ENCODE measurements at places on chromosomes 2 and 18.
A peak's percentile ranks its signal among the peaks of the same experiment; 100 is the strongest.

- no peaks in the 10 kb centered on the region for H3K36me3 ChIP-seq
- no peak overlapping the region for H3K4me3 ChIP-seq
- peak overlapping the region; percentile 59 for H3K27ac ChIP-seq
- no peaks in the 10 kb centered on the region for H3K27me3 ChIP-seq
- peak; percentile 70 for DNase-seq
These were observed 83.0 kb downstream of the STPG4 start for GRCh38 chr2:47072018-47072691.

GRCh38 chr2:126449677-126450076, 206.3 kb upstream of the GYPC start:
- DNase-seq, result no peak
- no peak overlapping the region for H3K4me3 ChIP-seq
- H3K27ac ChIP-seq, result no peak overlapping the region
- no peaks in the 10 kb centered on the region for H3K27me3 ChIP-seq

- no peaks in the 10 kb centered on the region for H3K27me3 ChIP-seq
- H3K36me3 ChIP-seq, result no peaks in the 10 kb centered on the region
- no peak for DNase-seq
- no peak overlapping the region for H3K4me3 ChIP-seq
- no peak overlapping the region for H3K27ac ChIP-seq
These were observed 414.2 kb upstream of the CHAC2 start for GRCh38 chr2:53353135-53354114.

DNA sequence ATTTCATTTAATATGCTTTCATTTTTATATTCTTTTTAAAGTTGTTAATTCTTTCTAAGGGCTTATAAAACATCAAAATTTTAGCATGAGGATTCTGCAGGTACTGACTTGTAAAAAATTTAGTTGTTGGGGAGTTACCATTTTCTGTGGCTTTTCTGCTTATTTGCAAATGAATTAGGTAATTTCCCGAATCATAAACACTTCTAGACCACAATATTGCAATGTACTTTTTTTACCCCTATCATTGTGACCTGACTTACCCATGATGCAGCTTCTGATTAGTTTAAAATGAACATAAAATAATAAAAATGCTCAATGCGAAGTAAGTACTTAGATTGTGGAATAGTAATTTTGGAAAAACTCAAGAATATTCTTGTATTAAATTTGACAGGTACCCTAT, 11.4 kb downstream of the ARL6IP6 start:
- no peak overlapping the region for H3K4me3 ChIP-seq
- no peaks in the 10 kb centered on the region for H3K27me3 ChIP-seq
- no peak for DNase-seq
- H3K4me1 ChIP-seq, result no peaks in the 10 kb centered on the region

- H3K4me3 ChIP-seq, result 0 out of 2 replicates have a peak overlapping the region, but pooled peaks have one; percentile 9
- H3K4me1 ChIP-seq, result peaks cover 11% of the 10 kb centered on the region
- H3K36me3 ChIP-seq, result no peaks in the 10 kb centered on the region
- H3K27ac ChIP-seq, result no peak overlapping the region
- peak; percentile 27 for DNase-seq
These were observed 198.5 kb downstream of the LOXHD1 start for GRCh38 chr18:46458472-46458871.

- peaks cover 54% of the 10 kb centered on the region for H3K27me3 ChIP-seq
- peak overlapping the region; percentile 65 for H3K4me3 ChIP-seq
- H3K36me3 ChIP-seq, result no peaks in the 10 kb centered on the region
- no peak overlapping the region for H3K27ac ChIP-seq
- DNase-seq, result peak; percentile 43
These were observed 583.4 kb downstream of the ZEB2 start for GRCh38 chr2:143936538-143936847.

DNA sequence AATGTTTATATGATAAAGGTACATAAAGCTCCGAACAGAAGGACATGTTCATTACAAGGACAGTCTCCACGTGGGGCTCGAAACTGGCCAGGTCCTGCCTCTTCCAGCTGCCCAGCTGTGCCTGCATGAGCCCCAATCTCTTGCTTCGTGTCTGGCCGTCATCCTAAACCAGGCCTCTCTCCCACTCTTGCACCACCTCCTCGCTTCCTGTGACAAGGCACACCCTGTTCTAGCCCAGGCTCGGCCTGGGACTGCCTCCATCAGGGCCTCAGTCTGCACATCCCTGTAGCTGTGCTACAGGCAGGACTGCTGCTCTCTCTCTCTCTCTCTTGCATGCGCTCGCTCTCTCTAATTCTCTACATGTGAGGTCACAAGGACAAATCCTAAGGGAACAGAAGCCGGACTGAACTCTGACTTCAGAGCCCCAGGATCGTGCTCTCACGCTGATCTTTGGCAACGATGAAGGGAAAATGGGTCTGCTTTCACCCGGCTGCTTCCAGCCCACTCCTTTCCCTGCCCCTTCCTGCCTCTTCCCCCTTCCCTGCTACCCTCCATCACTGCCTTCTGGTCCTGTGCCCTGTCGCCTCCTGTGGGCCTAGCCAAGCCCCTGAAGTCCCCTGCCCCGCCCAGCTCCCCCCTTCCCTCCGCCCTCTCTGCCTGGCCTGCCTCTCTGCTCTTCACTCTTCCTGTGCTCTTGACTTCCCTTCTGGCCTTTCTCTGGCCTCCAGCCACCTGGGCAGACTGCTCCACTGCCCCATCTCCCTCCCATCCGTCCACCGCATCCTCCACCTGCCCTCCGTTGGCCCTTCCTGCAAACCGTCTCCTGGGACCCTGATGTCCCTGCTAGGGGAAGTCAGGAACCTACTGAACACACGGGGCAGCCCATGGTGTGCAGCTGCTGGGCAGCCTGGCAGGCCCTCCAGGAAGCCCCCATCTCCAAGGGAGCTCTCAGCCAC, 7.8 kb upstream of the GPR55 start:
- H3K36me3 ChIP-seq, result 0 out of 2 replicates have a peak, but pooled peaks cover 3% of the 10 kb centered on the region
- DNase-seq, result no peak
- no peak overlapping the region for H3K27ac ChIP-seq
- no peaks in the 10 kb centered on the region for H3K4me1 ChIP-seq
- no peak overlapping the region for H3K4me3 ChIP-seq

GRCh38 chr2:241925821-241926441, 56.4 kb downstream of the RTP5 start:
- H3K27me3 ChIP-seq, result no peaks in the 10 kb centered on the region
- H3K4me1 ChIP-seq, result no peaks in the 10 kb centered on the region
- H3K36me3 ChIP-seq, result no peaks in the 10 kb centered on the region
- no peak overlapping the region for H3K4me3 ChIP-seq

GRCh38 chr2:24917086-24917485, 3.0 kb downstream of the ADCY3 start:
- no peaks in the 10 kb centered on the region for H3K36me3 ChIP-seq
- DNase-seq, result no peak

DNA sequence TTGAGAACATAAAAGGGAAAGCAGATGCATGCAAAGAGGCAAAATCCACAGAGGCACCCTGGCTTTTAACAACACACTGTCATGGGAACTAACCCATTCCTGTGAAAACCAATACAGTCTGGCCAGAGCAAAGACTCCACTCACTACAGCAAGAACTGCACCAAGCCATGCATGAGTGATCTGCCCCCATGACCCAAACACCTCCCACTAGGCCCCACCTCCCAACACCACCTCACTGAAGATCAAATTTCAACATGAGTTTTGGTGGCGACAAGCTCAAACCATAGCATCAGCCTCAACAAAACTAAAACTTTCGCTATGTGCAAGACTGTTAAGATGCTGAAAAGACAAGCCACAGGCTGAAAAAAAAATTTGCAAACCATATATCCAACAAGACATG, 162.8 kb downstream of the SMAD2 start:
- DNase-seq, result no peak
- H3K27me3 ChIP-seq, result no peaks in the 10 kb centered on the region
- H3K27ac ChIP-seq, result no peak overlapping the region
- H3K4me3 ChIP-seq, result no peak overlapping the region

GRCh38 chr2:145728511-145728910, 1208.6 kb upstream of the ZEB2 start:
- no peaks in the 10 kb centered on the region for H3K36me3 ChIP-seq
- no peak overlapping the region for H3K4me3 ChIP-seq
- no peak for DNase-seq
- H3K27ac ChIP-seq, result no peak overlapping the region
- no peaks in the 10 kb centered on the region for H3K4me1 ChIP-seq

DNA sequence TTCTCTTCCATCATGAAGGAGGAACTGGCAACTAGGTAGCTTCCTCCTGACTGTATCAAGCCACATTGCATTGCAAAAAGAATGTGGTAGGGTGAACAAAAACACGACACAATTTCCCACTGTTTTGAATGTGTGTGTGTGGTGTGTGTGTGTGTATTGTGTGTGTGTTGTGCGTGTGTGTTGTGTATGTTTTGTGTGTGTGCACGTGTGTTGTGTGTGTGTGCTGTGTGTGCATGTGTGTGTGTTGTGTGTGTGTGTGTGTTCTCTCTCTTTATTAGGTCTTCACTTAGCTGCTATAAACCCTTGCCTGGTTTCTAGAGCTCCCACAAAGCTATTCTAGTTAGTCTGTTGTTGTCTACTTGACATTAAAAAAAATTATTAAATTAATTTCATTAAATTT, 550.0 kb upstream of the GYPC start:
- H3K4me3 ChIP-seq, result no peak overlapping the region
- no peaks in the 10 kb centered on the region for H3K36me3 ChIP-seq
- H3K27ac ChIP-seq, result no peak overlapping the region
- no peak for DNase-seq
- no peaks in the 10 kb centered on the region for H3K4me1 ChIP-seq
- H3K27me3 ChIP-seq, result no peaks in the 10 kb centered on the region

DNA sequence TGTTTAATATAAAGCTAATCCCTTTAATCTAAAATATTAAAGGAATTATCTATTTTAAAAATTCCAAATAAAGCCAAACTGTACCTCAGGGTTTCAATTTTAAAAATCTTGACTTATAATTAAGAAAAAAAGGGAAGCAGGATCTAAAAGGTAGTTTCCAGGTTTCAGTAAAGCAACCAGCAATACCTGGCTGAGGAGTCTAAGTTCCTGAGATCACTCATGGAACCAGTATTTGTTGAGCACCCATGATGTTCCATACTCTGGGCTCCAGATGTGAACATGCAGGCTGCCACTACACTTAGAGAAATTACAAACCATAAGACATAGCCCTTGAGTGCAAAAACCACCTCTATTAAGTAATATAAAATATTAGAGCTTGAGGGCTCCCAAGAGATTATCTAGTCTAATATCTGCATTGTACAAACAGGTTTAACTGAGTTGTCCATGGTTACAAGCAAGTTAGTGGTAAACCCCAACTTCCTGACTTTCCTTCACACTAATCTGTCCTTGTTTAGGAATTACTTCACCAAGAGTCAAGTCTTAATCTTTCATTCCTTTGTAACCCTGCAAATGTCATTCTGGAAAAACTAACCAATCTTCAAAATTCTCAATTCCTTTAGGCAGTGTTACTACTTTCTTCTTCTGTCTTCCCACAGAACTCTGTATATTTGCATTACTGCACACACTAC, 49.2 kb downstream of the CLASP1 start:
- no peaks in the 10 kb centered on the region for H3K27me3 ChIP-seq
- H3K27ac ChIP-seq, result no peak overlapping the region
- no peak overlapping the region for H3K4me3 ChIP-seq
- H3K36me3 ChIP-seq, result no peaks in the 10 kb centered on the region
- DNase-seq, result no peak
- H3K4me1 ChIP-seq, result 0 out of 2 replicates have a peak, but pooled peaks cover 6% of the 10 kb centered on the region

- H3K4me3 ChIP-seq, result no peak overlapping the region
- H3K4me1 ChIP-seq, result peaks cover 54% of the 10 kb centered on the region
- no peak overlapping the region for H3K27ac ChIP-seq
- no peaks in the 10 kb centered on the region for H3K36me3 ChIP-seq
- DNase-seq, result no peak
These were observed 213.0 kb downstream of the SP3 start for GRCh38 chr2:173752152-173752551.

GRCh38 chr2:195319112-195319460, 337.9 kb upstream of the SLC39A10 start:
- no peaks in the 10 kb centered on the region for H3K4me1 ChIP-seq
- no peaks in the 10 kb centered on the region for H3K36me3 ChIP-seq
- peak; percentile 26 for DNase-seq
- no peak overlapping the region for H3K27ac ChIP-seq

- H3K4me1 ChIP-seq, result peaks cover 13% of the 10 kb centered on the region
- H3K36me3 ChIP-seq, result no peaks in the 10 kb centered on the region
- no peaks in the 10 kb centered on the region for H3K27me3 ChIP-seq
- H3K4me3 ChIP-seq, result no peak overlapping the region
- no peak for DNase-seq
These were observed 97.0 kb upstream of the SMAD2 start for GRCh38 chr18:48027401-48027963.

DNA sequence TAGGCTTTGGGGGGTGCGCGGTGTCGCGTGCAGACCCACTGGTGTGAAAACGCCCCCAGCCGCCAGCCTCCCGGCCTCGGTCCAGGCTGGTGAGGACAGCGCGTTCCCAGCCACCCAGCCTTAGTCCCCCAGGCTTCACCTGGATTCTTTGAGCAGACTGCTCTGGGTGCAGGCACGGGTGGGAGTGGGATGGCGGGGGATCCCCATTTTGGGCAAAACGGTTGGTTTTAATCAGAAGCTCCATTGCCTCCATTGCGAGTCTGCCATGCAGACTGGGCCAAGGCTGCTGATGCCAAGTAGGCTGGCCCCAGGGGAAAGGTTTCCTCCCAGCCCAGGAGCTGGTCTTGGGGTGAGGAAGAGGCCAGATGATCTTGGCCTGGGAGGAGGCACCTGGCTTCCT, 445 bp downstream of the MLPH start:
- peaks cover 4% of the 10 kb centered on the region for H3K36me3 ChIP-seq
- peaks cover 41% of the 10 kb centered on the region for H3K27me3 ChIP-seq
- H3K4me3 ChIP-seq, result peak overlapping the region; percentile 79
- H3K27ac ChIP-seq, result no peak overlapping the region
- no peak for DNase-seq
- peaks cover 36% of the 10 kb centered on the region for H3K4me1 ChIP-seq

- peak overlapping the region; percentile 43 for H3K4me3 ChIP-seq
- H3K27ac ChIP-seq, result peak overlapping the region; percentile 81
- peaks cover 34% of the 10 kb centered on the region for H3K4me1 ChIP-seq
- H3K27me3 ChIP-seq, result no peaks in the 10 kb centered on the region
- peak; percentile 81 for DNase-seq
- H3K36me3 ChIP-seq, result no peaks in the 10 kb centered on the region
These were observed 63.3 kb downstream of the BOD1L2 start for GRCh38 chr18:57210107-57210715.

DNA sequence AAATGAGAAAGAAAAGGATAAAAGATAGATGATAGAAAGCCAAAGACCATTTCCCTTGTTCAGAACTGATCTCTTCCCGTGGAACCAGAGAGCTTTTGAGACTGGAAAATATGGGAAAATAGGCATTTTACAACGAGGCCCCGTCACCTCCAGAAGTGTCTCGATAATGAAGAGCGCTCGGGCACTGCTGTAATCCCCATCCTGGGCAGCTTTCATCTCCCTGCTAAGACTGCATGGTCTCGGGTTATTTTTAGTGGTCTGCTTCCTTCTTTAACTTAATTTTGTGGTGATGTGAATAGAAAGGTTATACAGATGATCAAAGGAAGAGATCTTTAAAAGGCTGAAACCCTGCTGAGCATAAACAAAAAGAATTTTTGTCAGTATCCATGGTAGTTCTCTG, 176.6 kb downstream of the METTL4 start:
- no peak overlapping the region for H3K4me3 ChIP-seq
- no peaks in the 10 kb centered on the region for H3K4me1 ChIP-seq
- H3K27me3 ChIP-seq, result no peaks in the 10 kb centered on the region
- no peak for DNase-seq
- no peak overlapping the region for H3K27ac ChIP-seq

GRCh38 chr2:45466053-45466452, 145.0 kb downstream of the SRBD1 start:
- H3K27ac ChIP-seq, result peak overlapping the region; percentile 51
- H3K27me3 ChIP-seq, result no peaks in the 10 kb centered on the region
- no peaks in the 10 kb centered on the region for H3K36me3 ChIP-seq
- DNase-seq, result peak; percentile 65

GRCh38 chr18:61261870-61262269, 71.4 kb upstream of the CDH20 start:
- no peaks in the 10 kb centered on the region for H3K4me1 ChIP-seq
- no peak overlapping the region for H3K4me3 ChIP-seq
- H3K36me3 ChIP-seq, result no peaks in the 10 kb centered on the region
- H3K27me3 ChIP-seq, result no peaks in the 10 kb centered on the region

Measured in GM23338 (cell line).